ENCODE measurements at places on chromosomes 6 and 20.

- DNase-seq = no peak
Observed at GRCh38 chr6:52407467-52407866, 12.7 kb upstream of the EFHC1 start.

- DNase-seq = no peak
Observed at GRCh38 chr20:48759631-48760245, 68.1 kb downstream of the PREX1 start.

GRCh38 chr6:30219244-30219643 is 6.0 kb upstream of the TRIM26 start:
- no peak for DNase-seq

DNA sequence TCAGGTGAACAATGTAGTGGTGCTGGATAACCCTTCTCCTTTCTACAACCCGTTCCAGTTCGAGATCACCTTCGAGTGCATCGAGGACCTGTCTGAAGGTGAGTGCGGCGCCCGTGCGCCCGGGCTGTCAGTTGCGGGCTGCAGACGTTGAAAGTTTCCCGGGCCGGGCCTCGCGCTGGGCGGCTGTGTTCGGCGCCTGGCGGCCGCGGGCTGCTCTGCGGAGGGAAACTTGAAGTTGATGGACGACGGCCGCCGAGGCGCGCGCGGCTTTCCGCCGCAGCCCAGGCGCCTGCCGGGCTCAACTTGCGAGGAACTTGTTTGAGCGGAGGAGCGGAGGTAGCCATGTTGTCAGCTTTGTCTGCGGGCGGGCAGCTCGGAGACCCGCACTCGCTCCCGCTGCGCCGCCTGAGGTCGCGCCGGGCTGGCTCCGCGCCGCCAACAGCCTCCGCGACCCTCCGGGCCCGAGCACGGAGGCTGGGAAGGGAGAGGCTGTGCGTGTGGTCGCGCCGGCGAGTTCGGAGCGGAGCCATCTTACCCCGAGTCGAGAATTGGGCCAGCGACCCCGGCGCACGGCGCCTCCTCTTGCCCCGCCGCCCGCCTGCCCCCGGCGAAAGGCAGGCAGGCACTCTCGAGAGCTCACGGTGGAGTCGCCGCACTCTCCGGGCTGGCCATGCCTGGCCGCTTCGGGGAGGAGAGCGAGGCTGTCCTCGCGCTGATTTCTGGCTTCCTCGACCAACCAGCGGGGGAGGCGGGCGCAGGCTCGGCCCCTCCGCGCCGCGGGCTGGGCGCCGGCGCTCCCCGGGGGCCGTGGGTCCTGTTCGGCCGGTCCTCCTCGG is 691 bp downstream of the ASF1A start:
- DNase-seq = peak; percentile 9

DNA sequence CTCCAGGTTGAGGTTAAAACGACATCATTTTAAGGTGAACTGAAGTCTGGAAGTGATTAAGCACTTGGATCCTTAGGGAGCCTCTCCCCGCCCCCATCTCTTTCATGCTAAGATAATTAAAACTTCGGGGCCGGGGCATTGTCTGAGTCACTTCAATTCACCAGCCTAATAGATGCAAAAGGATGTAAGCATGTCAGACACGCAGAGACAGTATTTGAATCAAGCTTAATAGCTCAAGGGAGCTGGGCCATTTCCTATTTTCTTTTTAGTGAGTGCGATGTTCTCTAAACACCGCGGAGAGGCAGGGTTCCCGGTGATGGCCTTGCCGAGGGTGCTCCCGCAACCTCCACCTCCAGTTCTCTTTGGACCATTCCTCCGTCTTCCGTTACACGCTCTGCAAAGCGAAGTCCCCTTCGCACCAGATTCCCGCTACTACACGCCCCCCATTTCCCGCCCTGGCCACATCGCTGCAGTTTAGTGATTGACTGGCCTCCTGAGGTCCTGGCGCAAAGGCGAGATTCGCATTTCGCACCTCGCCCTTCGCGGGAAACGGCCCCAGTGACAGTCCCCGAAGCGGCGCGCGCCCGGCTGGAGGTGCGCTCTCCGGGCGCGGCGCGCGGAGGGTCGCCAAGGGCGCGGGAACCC is 516 bp upstream of the IRF4 start:
- DNase-seq = no peak

DNA sequence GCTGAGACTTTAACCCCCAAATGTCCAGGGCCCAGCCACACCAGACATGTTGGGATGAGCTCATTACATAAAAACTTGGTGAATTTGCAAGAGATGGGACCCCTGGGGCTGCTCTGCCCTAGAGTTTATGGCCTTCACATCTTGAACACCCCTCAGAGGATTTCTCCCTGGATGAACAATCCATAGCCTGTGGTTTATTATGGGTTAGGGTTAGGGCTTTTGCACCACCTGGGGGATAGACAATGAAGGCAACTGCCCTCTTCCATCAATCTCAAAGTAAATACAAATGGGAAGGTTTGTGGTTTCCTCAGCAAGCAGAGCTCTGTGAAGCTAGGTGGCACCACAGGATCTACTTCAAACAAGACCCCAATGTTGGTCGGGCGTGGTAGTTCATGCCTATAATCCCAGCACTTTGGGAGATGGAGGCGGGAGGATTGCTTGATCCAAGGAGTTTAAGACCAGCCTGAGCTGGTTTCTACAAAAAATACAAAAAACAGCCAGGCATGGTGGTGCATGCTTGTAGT is 17.4 kb downstream of the SPINT3 start:
- no peak for DNase-seq

GRCh38 chr6:106757267-106757666 is 127.9 kb downstream of the QRSL1 start:
- DNase-seq = no peak

DNA sequence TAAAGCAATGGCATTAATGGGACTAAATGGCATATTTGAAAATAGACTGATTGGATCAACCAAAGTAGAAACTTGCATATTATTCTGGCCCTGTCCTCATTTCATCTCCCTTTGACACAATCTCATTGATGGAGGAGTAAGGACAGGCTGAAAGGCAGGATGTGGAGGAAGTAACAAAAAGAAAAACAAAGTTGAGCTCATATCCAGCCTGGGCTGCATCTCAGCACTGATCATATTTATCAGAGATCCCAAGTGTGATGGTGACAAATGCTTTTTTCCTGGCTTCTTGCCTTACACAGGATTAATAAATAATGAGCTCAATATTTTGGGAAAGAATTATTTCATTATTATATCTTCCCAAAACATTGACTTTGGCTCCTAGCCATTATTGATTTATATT is 622.7 kb downstream of the CD109 start:
- no peak for DNase-seq

DNA sequence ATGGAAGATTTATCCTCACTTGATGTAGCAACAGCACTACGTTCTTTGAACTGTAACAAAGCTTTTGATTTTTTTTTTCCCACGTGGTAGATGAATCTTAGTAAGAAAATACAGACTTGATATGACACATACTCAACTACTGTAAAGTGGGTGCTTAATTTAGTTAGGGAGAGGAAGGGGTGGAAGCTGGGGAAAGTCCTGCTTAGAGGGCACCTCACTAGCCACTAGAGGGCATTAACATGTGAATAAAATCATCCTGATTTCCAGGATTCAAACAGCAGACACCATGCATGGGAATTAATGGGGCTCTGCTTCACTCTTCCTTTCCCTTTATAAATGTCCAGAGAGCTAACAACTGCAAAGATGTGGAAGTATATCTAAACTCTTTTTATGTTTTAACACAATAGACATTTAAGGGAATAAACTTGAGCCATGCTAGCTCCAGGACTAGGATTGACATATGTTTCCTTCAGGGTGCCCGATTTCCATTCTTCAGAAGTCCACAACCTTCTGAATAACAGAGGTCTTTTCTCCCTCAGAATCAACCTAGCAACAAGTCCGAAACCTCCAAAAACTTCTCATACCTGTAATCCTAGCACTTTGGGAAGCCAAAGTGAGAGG is 250.1 kb downstream of the ATXN1 start:
- DNase-seq = no peak

- DNase-seq = no peak
Observed at GRCh38 chr20:23049201-23050075, at the start of gene THBD. Gene THBD (minus strand): TSS chr20:23049672. CDS start chr20:23049504, 168 bp downstream.

DNA sequence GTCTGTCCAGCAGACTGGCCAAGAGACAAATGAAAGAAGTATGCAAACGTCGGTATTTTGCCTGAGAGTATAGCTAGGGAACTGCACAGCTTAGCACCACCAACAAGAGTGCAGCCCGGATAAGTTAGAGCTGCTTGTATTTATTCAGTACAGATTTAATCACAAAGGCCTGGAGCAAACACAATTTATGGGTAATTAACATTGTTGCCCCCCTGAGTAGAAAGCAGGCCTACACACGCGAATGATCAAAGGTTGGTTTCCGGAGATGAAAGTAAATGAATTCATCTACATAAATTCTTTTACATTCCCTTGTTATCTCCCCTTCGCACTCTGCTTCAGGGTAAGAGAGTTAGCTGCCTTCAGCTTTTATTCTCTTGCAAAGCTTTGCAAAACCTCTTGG is 24.7 kb upstream of the CRISP1 start:
- DNase-seq = no peak

- DNase-seq = no peak
Observed at GRCh38 chr20:14828459-14828858, 491.0 kb upstream of the FLRT3 start.

DNA sequence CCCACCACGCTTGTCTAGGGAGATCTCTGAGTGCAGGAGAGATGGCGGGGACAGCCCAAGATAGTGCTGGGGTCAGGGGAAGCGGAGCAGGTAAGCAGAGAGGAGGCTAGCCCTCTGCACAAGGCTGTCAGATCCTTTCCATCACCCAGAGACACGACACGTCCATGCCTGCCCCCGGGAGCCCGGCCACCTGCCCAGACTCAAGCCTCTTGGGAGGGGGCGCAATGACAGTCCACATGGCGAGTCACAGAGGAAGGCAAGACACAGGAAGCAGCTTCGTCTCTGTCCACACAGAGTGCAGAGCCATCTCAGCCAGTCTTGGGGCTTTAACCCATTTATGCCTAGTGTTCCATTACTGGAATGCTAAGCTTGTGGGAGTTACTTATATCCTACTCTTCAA is 78.4 kb downstream of the PREX1 start:
- no peak for DNase-seq

GRCh38 chr6:42333612-42334011 is 116.0 kb upstream of the MRPS10 start:
- no peak for DNase-seq

GRCh38 chr6:157036245-157036711 is 259.1 kb downstream of the ARID1B start:
- DNase-seq = no peak

DNA sequence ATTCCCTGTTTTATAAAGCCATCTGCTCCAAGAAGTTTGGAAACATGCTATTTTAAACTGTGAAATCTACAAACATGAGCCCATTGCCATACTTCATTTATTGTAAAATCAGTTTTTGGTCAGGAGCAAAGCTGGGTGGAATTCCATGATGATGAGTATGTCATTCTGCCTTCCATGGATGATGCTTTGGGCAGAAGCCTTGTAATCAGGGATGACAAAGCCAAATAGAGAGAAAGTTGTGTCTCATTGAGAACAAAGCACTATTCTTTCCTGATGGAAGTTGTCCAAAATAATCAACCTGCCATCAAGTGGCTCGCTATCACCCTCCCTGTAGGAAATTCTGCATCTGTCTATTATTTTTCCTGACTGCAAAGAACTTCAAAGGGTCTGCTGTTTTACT is 313.0 kb upstream of the DEFB112 start:
- no peak for DNase-seq

DNA sequence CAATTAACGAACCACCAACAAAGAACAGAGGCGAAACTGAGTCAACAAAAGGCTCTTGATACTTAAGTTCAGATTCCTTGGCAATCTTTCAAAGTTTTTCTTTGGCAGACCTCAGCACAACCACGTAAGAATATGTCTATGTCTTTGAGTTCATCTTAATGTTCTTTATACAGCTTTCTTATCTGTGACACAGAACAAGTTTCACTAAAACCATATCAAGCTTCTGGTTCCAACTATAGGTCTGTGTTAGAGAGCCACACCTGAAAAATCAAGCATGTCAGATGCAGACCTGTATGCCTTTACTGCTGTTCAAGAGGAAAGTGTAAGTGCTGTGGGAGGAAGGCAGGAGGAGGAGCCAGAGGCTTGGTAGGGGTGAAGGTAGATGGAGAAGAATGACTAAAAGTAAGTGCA is 271.3 kb downstream of the KHDC1L start:
- DNase-seq = no peak

- no peak for DNase-seq
Observed at GRCh38 chr20:37384683-37385174, 38.8 kb downstream of the SRC start.

DNA sequence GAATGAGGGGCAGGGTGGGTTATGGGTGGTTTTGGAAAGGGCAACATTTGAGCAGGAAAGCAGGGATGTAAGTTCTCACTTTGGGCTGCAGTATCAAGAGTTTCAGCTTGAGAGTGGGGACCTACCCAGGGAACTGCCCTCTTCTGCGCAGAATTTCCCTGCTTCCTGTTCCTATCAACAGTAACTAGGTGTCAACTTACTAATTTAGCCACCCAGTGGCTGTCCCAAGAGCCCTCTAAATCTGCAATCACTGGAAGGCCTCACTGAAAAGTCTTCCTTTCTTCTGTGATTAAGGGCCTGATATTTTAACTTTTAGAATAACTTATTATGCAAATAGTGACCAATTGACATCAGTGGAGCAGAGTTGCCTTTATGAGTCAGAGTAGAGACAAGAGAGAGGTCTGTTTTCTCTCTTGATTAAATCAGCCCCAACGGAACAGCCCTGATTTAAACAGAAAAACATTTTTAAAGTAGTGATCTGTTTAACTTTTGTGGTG is 118.2 kb upstream of the RIPOR2 start:
- DNase-seq = no peak

- DNase-seq = no peak
Observed at GRCh38 chr6:157368359-157369049, 12.5 kb upstream of the ZDHHC14 start.

GRCh38 chr20:63873477-63873971 is 8.5 kb downstream of the TPD52L2 start:
- no peak for DNase-seq

DNA sequence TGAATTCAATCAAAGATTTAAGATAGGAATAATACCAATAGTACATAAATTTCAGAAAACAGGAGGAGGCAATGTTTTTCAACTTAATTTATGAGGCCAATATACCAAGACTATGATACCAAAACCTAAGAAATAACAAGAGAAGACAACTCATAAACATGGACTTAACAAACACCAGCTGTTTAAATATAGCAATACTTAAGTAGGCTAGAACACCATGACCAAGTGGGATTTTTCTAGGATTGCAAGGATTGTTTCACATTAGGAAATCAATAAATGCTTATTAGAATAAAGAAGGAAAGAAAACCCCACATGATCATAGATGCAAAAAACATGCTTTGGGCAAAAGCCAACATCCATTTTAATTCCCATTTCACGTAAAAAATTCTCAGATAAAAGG is 355.1 kb downstream of the EPM2A start:
- no peak for DNase-seq

- no peak for DNase-seq
Observed at GRCh38 chr6:155366325-155366724, 52.0 kb upstream of the TFB1M start.
